ENCODE measurements at places on chromosomes 1 and 21. TPM values are rescaled to one million over a fixed set of nuclear protein-coding genes. Genes with fewer than 3 reads are reported as not detected.
A peak's percentile ranks its signal among the peaks of the same experiment; 100 is the strongest.

DNA sequence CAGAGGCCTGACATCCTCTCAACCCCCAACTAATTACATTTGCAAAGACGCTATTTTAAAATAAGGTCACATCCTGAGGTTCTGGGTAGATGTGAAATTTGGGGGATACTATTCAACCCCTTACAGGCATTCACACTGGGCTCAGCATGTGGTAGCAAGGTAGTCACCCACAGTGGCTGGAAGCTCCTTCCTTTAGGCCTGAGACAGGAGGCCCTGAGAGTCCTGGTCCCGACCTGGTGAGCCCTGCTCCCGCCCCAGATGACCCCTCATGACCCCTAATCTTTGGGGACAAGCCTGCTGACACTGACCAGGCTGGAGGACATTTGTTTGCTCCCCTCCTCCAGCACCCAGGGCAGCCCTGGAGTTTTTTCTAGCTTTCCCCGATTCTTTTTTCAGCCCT is 225.9 kb downstream of the DYRK1A start:
- H3K4me1 ChIP-seq: no peaks in the 10 kb centered on the region
- H3K27me3 ChIP-seq: no peaks in the 10 kb centered on the region
- no peaks in the 10 kb centered on the region for H3K36me3 ChIP-seq
- H3K27ac ChIP-seq: no peak overlapping the region
- no peak for DNase-seq
- H3K4me3 ChIP-seq: no peak overlapping the region

DNA sequence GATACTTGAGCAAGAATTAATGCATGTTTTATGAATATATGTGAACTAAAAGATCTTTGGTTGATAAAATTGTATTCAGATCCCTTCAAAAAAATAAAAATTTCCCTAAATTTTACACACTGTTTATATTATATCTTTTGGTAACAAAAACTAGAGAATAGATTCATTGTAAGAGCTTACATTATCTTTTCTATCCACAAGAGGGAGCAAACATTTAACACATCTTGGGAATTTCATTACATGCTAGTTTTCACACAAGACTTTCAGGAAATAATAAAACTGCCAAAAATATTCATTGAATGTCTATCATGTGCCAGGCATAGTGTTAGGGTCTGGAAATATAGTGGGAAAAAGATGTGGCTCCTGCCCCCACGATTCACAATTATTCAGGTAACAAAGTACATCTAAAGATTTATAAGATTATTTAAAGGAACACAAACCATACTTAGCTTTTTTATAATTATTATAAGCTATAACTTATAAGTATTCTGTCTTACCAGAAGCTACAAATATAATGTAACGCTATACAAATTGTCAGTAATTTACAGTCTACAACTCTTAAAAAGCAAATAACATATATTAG is 30.6 kb downstream of the FAF1 start:
- no peaks in the 10 kb centered on the region for H3K36me3 ChIP-seq
- no peaks in the 10 kb centered on the region for H3K4me1 ChIP-seq
- H3K27me3 ChIP-seq: no peaks in the 10 kb centered on the region
- H3K4me3 ChIP-seq: no peak overlapping the region
- no peak for DNase-seq

GRCh38 chr1:91746728-91747338 is 139.1 kb downstream of the TGFBR3 start:
- no peak overlapping the region for H3K4me3 ChIP-seq
- no peaks in the 10 kb centered on the region for H3K36me3 ChIP-seq
- no peak overlapping the region for H3K27ac ChIP-seq
- H3K4me1 ChIP-seq: peaks cover 8% of the 10 kb centered on the region

GRCh38 chr1:158002022-158002630 is 8.7 kb downstream of the KIRREL1 start:
- peak overlapping the region; percentile 16 for H3K27ac ChIP-seq
- H3K4me1 ChIP-seq: peaks cover 26% of the 10 kb centered on the region
- H3K27me3 ChIP-seq: no peaks in the 10 kb centered on the region
- DNase-seq: no peak
- H3K4me3 ChIP-seq: no peak overlapping the region

DNA sequence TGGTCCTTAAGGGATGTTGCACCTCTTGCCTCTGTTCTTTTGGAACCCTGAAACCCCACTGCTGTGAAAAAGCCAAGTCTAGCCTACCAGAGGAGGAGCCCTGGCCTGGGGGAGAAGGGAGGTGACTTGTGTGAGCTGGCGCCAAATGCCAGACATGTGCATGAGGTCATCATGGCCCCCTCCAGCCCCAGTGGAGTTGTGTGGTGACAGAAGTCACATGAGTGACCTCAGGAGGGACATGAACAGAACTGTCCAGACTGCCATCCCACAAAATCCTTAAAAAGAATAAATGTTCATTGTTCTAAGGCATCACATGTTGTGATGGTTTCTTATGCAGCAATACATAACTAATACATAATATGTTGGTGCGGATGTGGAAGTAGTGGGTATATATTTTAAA is 10.8 kb downstream of the HHAT start:
- H3K27me3 ChIP-seq: no peaks in the 10 kb centered on the region
- no peaks in the 10 kb centered on the region for H3K36me3 ChIP-seq
- H3K4me1 ChIP-seq: peaks cover 4% of the 10 kb centered on the region
- no peak overlapping the region for H3K4me3 ChIP-seq
- no peak overlapping the region for H3K27ac ChIP-seq

DNA sequence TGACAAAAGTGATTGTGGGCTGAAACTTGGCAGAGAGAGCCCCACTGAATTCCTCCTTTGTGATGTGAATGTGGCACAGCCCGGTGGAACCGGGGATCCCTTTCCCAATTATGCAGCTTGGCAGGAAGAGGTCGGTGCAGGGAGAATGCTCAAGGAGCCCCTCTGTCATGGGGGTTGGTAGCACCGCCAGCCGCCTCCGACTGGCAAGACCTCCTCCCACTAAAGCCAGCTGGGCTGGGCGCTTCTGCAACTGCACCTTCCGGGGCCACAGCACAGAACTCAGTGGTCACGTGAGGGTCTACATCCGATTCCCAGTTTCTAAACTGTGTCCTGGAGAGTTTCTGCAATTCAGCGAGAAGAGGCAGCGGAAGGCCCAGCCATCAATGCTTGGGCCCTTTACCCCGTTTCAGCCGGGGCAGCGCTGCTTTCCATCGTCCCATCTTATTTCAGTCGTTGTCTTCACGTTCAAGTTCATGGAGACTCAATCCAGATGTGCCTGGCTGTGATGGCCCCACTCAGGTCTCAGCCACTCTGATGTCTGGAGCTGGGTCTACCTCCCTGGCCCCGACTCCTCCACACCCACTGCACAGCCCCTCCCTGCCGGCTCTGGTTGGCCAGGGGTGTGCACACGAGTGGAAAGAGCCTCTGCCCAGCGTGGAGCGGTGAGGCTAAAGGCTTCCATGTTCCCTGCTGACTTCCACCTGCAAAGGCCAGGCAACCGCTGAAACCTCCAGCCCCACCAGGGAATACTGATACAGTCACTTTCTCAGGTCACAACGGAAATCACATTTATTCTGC is 39.8 kb upstream of the FHAD1 start:
- peak overlapping the region; percentile 74 for H3K27ac ChIP-seq
- no peaks in the 10 kb centered on the region for H3K27me3 ChIP-seq
- no peaks in the 10 kb centered on the region for H3K36me3 ChIP-seq
- no peaks in the 10 kb centered on the region for H3K4me1 ChIP-seq
- H3K4me3 ChIP-seq: no peak overlapping the region
- DNase-seq: peak; percentile 61

DNA sequence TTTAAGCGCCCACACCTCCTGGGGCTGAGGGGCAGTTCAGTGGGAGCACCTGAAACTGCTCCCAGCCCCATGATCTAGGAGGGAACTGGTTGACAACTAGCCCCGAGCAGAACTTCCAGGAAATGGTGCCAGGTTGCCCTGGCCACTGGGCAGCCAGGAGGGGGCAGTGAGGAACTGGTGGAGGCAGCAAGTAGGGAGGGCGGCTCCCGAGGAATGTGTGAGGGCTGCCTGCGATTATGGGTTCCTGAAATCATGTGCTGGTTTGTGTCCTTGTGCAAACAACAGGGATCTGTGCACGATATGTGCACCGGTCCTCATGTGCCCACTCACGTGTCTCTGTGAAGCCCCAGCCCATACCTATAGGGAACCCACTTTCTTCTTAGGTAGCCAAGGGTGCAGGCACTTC is 9.9 kb downstream of the GPR3 start:
- H3K27me3 ChIP-seq: no peaks in the 10 kb centered on the region
- H3K4me1 ChIP-seq: peaks cover 24% of the 10 kb centered on the region
- H3K36me3 ChIP-seq: peaks cover 1% of the 10 kb centered on the region
- DNase-seq: peak; percentile 68
- no peak overlapping the region for H3K4me3 ChIP-seq
- peak overlapping the region; percentile 69 for H3K27ac ChIP-seq

DNA sequence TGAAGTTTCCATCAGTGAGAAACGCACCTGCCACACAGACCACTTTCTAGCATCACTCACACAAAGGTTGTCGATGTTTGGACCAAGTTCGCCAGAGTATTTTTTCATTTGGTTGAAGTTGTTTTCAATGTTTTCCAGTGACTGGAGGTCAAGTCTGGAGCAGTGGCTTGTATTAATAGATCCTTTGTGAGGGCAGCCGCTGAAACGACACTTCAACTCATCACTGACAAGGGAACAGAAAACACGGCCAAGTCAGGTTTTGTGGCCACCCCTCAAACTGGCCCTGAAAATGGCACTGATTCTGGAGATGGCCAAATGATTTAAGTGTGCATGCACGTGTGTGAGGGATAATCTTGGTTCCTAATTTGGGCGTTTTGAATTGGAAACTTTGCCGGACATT is 675.6 kb downstream of the SMYD3 start:
- H3K4me1 ChIP-seq: no peaks in the 10 kb centered on the region
- no peaks in the 10 kb centered on the region for H3K27me3 ChIP-seq
- H3K4me3 ChIP-seq: no peak overlapping the region
- DNase-seq: no peak

DNA sequence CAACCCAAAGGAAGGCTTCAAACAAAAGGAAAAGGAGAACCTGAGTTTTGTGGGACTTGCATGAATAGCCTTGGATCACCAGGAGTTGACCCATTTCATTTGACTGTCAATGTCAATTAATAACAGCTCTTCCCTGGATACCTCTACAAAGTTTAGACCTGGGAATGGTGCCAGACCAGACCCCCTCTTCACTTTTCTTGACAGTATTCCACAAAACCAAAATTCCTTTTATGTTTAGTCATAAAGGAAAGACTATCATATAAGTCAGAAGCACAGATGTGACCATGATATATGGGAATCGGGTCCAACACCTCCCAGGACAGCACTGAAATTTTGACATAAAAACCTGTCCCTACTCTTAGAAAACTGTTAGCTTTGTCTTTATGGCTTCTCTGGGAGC is 191.8 kb downstream of the LYPLAL1 start:
- H3K27ac ChIP-seq: no peak overlapping the region
- H3K4me3 ChIP-seq: no peak overlapping the region
- H3K4me1 ChIP-seq: no peaks in the 10 kb centered on the region

Gene AGL
- 19.8 TPM for total RNA-seq

Gene PKP1
- total RNA-seq: 0.63 TPM

Gene PIGR
- 841 TPM for total RNA-seq

Gene ANGPTL3
- total RNA-seq: 0.41 TPM

Gene BMP8B
- total RNA-seq: 4.9 TPM

Gene ZC3H12A
- 21.1 TPM for total RNA-seq
